Dermis blood vessel endothelial cell (primary cell): ENCODE measurements at places on chromosomes 13 and 19. TPM values are rescaled to one million over a fixed set of nuclear protein-coding genes. Genes with fewer than 3 reads are reported as not detected.

Gene ZNF749
- 10.7 and 12.6 TPM in 2 replicates for total RNA-seq

Gene KLK2
- 0.14 TPM in 1 of 2 replicates, not detected in the other for total RNA-seq

Gene ZNF135
- total RNA-seq: 1.7 and 2.4 TPM in 2 replicates

DNA sequence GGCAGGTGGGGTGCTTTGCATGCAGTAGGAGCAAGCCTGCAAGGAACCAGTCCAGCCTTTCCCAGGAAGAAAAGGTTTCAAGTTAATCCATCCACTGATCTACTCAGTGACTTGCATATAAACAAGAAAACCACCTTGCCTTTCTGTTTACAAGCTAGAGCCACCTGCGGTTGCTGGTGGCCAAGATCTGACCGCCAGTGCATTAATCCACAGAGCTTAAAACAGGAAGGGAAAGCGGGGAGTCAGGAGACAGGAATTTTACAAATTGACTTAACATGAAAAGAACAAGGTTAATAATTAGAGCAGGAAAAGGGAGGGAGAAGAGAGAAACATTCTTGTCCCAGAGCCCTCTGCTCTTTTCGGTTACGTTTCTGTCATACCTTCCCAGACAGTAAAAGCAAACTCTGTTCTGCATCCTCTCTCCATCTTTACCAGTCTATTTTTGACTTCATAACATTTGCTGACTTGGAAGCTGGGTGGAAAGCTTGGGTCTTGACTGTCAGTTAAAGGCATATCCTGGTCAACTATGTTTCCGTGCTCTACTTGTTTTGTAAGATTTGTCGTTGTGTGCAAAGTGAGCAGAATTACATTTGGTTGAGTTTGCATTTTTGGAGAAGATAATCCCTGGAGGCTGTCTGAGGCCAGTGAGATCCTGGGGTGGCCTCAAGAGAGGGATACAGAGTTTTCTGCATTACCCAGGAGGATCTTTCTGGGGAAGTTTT is 760.6 kb downstream of the EFNB2 start:
- DNase-seq: no peak

GRCh38 chr13:111165241-111166010 is 50.3 kb downstream of the ARHGEF7 start:
- DNase-seq: no peak

- peak; percentile 69 for DNase-seq
Measured at GRCh38 chr13:94233401-94233800, 246.1 kb downstream of the DCT start.

DNA sequence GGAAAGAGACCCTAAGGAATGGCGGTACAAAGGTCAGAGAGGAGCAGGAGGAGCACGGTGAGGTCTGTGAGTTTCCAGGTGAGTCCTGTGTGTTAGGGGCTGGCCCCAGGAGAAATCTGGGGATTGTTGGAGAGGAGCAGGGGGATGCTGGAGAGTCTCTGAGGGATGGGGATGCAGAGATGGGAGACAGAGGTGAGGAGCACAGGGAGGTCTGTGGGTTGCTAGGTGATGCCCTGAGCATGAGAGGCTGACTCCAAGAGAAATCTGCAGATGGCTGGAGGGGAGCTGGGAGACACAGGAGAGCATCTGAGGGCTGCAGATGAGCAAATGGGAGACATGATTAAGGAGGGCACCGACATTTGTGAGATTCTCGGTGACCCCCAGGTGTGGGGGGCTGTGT is 4.1 kb upstream of the ZNF229 start:
- no peak for DNase-seq
